ENCODE measurements at places on chromosomes 4 and X.

GRCh38 chrX:68571610-68572311, 72.9 kb downstream of the YIPF6 start:
- DNase-seq, result no peak

- no peak for DNase-seq
Observed at GRCh38 chr4:114922592-114922933, 190.9 kb downstream of the NDST4 start.

DNA sequence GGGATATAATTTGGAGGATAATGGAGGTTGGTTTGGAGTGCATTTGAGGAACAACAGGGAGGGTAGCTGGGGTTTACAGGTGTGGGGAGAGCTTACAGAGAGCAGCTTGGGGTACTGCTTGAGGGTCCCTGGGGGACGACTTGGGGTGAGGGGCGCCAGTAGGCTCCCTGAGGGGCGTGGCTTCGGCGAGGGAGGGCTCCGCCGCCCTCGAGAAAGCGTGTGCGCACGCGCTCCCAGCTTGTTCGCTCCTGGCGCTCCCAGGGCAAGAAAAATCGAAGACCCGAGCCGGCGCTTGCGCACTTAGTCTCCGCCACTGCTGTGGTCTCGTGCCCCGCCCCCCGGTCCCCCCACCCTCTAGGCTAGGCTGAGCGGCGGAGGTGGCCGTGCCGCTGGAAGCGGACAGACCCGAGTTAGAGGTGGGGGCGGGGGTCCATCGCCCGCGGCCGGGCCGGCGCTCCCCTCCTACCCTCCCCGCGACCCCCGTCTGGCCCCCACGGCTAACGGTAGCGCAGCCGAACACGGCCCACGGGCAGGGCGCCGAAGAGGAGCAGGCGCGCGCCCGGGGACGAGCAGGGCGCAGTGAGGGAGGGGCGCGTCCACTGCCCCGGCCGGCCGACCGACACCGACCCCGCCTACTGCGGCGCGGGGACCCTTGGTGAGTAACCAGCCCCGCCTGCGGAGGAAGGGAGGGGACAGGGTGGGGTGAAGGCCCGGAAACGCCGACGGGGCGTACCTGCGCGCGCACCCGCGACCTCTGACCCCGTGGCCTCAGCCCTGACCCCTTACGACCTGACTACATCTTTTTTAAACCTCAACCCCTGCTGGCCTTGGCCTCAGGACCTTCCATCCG, 5.4 kb upstream of the CCDC120 start:
- DNase-seq, result peak; percentile 85

DNA sequence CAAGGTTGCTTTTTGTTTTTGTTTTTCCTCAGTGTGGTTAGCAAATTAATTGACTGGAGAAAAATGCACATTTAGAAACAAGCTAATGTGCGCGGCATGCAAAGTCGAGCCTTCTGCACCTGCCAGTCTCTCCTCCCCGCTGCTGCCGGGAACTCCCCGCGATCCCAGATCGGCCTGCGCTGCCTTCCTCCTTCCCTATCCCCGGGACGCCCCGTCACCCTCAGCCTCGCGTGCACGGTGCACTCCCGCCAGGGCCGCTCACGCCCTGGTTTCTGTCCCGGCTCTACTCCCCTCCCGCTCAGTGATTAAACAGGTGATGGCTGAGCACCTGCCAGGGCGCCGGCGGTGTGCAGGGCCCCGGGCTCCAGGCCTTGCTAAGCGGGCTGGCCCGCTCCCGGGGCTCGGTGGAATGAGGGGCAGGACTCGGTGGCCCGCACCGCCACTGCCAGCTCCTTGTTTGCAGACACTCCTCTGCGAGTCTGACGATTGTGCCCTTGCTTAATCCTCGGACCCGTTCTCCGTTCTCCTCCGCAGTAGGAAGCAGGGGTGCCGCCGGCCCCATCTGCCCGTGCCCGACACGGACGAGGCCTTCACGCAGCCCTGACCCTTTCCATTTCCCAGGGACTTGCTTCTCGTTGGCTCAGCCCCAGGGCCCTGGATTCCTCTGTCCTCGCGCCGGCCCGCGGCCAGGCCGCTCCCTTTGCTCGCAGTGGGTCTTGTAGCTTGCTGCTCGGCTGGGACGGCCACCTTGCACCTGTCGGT, 143.4 kb downstream of the TRIML1 start:
- no peak for DNase-seq

DNA sequence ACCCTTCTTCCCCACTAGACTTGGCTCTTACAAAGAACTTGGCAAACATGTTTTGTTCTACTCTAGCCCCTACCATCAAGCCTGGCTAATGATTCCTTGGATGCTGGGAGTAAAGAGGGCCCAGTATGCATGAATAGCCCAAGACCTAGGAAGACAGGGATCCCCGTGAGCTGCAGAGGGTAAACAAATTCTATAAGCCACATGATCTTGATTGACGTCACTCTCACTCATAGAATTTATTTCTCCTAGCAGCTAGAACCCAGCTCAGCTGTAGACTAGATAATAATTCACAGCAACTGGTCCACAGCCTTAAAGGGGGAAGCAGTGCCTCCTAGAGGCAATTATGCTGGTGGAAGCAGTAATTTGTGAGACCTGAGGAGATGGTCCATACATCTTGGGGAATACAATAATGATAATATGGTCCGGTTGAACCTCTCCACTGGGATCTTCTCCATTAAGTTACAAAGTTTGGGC, 16.1 kb upstream of the USO1 start:
- no peak for DNase-seq

- DNase-seq, result no peak
Observed at GRCh38 chrX:150769408-150769807, 76.2 kb downstream of the MTMR1 start.

- no peak for DNase-seq
Observed at GRCh38 chr4:1822568-1823544, 29.8 kb downstream of the FGFR3 start.
